ENCODE measurements at places on chromosomes 3 and 15.

GRCh38 chr3:128006061-128007032 lies 45.9 kb upstream of the SEC61A1 start:
- no peak for DNase-seq

- no peak for DNase-seq
Measured at GRCh38 chr3:117278424-117279190, 569.0 kb downstream of the TUSC7 start.

DNA sequence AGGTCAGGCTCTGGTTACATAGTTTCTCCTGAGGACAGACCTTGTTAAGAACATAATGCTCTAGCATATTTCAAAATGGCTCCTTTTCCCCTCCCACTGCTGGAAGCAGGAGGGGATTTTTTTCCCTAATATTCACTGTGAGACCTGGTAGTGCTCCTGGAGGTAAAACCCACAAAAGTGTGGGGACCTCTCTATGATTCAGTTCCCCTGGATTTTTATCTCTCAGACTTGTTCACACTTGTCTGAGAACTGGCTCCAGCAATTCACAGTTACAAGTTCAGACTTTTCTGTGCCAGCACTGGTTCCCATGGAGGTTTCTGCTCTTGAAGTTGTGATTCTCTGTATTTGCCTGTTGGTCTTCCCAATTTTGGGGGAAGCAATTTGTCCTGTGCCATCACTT lies 36.3 kb upstream of the PCOLCE2 start:
- DNase-seq: no peak

- DNase-seq: no peak
Measured at GRCh38 chr3:112333381-112334317, 693 bp downstream of the CD200 start.

DNA sequence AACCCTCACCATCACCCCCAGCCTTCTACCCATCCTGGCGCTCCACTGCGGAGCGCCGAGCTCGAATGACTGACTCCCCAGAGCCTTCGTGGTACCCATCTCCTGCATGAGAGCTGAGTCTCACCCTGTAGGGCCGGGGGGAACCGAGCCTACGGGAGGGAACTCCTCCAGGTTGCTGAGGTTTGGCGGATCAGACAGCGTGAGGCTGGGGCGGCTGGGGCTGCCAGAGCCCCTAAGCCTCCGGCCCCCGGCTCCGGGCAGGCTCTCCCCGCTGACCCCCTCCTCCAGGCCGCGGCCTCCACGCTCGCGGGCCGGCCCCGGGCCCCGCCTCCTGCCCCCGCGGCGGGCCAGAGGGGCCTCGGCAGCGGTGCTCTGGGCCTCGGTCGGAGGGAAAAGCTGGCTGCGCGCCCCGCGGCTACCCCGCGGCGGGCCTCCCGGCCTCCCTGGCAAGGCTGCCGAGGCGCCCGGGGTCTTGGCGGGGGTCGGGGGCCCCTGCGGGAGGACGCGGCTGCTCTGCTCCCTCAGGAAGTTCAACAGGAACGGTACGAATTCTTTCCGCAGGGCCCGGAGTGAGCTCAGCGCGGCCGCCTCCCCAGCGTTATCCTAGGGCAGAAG lies 643 bp downstream of the CDAN1 start:
- no peak for DNase-seq

- DNase-seq: no peak
Measured at GRCh38 chr3:108936924-108937689, 16.6 kb downstream of the GUCA1C start.

Data from HS-5 (cell line).